ENCODE measurements at places on chromosomes 5 and 9. TPM values are rescaled to one million over a fixed set of nuclear protein-coding genes. Genes with fewer than 3 reads are reported as not detected.

- DNase-seq, result no peak
These were observed 147.5 kb downstream of the NXNL2 start for GRCh38 chr9:88682431-88682831.

- DNase-seq, result no peak
These were observed 603 bp downstream of the SAXO1 start for GRCh38 chr9:19032406-19032805.

DNA sequence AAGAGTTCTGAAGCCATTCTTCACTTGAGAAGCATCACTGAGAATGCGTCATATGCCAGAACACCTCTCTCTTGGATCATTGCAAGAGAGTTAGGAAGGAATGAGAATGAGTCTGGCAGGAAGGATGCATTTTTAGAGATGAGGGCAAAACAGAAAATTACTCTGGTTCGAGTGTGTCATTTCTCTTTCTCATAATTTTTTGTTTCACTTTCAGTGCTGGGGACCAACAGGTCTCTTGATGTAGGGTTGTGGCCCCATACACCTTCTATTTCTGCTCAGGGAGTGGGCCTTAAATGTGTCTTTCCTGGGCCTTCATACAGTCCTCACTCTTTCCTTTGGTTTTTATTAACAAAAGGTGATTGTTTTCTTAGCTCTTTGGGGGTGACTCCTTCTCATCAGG is 302.4 kb downstream of the NR3C1 start:
- no peak for DNase-seq

The CATSPER3 gene
- polyA plus RNA-seq, result 1.8 TPM

- DNase-seq, result no peak
These were observed 76.2 kb upstream of the CHD1 start for GRCh38 chr5:99004960-99005359.

The PCDHGA1 gene
- polyA plus RNA-seq, result 0.47 TPM

DNA sequence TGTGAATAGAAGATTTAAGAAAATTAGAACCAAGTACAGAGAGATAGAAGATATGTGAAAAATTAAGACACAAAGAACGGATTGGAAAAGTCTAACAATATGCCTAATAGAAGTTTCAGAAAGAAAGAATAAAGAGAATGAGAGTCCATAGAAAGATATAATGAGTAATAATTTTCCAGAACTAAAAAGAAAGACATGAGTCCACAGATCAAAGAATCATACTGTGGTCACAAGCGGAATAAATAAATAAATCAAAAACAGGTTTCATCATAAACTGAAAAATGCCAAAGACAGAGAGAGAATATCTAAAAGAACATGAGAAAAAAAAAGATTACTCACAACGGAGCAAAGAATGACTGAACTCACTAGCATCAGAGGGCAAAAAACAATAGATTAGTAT is 32.9 kb downstream of the FEM1C start:
- no peak for DNase-seq

The IL13 gene
- polyA plus RNA-seq, result 0.15 TPM

DNA sequence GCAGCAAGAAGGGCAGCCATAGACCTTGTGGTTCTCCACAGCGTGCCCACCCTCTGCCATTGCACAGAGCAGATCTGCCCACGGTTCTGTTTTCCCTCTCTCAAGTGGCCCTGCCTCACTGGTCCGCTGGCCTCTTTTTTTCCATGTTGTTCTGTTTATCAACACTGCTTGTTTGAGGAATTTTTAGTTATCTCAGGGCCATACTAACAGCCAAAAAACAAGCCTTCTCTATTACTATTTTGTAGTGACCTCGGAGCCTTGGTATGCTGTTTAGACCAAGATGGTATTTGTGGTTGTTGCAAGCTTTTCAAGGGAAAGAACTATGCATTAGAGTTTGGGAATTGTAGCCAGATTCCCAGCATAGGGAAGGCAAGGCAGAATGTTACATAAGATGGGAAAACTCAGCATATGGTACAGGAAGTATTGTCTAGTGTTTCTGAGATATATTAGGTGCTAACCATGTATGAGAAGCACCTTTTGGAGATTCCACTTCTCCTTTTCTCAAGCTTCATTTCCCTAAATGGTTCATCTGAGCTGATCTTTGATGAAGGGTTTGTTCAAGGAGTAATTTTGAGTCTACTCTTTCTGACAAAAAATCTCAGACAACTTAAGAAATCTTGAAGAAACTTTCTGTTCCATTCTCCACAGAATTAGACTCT is 54.3 kb downstream of the NUP214 start:
- no peak for DNase-seq

The LTC4S gene
- 4.1 TPM for polyA plus RNA-seq

The SMIM33 gene
- 0.07 TPM for polyA plus RNA-seq

DNA sequence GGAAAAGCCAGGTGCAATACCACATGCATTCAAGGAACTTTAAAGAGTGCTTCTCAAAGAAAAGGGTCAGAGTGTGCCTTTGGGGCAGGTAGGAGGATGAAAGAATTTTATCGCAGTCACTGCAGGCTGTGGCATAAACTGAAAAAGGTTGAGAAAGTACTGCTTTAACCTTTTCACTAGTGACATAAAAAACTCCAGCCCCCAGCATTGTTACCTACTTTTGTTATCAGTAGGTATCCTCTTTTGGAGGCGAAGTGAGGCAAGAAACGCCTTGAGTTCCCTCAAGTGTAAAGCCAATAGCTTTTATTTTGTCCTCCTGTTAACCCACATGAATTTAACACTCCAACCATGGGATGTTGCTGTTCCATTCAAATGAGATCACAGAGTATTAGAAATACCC is 64.7 kb upstream of the CHD1 start:
- no peak for DNase-seq

DNA sequence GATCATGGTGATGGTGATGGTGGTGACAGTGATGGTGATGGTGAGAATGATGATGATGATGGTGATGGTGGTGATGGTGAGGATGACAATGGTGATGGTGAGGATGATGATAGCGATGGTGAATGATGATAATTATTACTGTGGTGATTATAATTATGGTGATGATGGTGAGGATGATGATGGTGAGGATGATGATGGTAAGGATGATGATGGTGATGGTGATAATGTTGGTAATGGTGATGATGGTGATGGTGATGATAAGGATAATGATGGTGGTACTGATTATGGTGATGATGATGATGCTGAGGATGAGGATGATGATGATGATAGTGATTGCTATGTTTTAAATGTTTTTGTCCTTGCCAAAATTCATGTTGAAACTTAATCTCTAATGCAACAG is 37.3 kb upstream of the HRH2 start:
- DNase-seq, result no peak

DNA sequence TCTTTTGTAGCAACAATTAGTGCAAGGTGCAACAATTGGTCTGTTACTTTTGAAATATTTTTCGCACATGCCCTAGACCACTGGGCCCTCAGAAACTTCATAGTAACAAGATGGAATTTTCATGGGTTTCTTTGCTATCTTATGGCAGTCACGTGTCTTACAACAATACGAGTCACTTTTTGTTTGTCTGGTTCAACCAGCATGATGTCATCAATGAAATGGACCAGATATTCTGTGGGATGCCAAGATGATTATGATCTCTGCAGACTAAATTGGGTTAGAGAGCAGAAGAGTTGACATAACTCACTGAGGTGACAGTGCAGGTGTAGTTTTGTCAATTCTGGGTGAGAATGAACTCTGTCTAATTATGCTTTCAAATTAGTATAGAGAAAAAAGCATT is 239.6 kb upstream of the RIOK2 start:
- no peak for DNase-seq

DNA sequence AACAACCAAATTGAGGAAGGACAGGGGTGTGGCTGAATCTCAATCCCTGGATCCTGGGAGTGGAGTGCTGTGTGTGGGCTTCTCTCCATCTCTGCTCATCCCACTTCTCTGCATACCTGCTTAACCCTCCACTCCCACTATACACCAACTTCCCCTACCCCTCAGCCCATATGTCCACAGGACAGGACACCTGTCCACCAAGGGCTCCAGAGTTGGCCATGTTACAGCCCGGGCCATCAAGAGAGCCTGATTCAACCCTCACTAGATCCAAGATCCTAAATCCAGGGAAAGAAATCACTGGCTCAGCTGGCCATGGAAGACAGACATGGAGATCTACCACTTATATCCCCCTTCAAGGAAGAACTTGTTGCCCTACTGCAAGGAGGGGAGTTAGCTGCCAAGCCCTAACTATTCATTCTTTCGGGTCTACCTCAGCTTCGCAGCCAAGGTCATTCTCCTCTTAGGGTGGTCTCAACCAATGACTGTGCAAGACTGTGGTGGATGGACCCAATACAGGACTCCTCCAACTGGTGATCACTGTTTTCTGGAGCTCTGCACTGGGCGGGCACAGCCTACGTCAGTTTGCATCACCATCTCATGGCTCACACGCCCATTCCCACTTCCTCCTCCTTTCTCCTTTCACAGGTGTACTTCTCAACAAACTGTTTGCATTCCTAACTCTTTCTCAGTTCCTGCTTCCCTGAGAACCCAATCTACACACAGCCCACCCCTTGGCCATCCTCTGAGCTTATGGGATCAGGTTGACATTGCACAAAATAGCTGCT is 53.7 kb upstream of the ZBTB43 start:
- no peak for DNase-seq

The PDCD1LG2 gene
- 0.37 TPM for polyA plus RNA-seq

The CTXN3 gene
- not detected for polyA plus RNA-seq

- DNase-seq, result no peak
These were observed 684.1 kb downstream of the SEMA5A start for GRCh38 chr5:8861764-8862163.

The DNM1 gene
- 47.8 TPM for polyA plus RNA-seq

DNA sequence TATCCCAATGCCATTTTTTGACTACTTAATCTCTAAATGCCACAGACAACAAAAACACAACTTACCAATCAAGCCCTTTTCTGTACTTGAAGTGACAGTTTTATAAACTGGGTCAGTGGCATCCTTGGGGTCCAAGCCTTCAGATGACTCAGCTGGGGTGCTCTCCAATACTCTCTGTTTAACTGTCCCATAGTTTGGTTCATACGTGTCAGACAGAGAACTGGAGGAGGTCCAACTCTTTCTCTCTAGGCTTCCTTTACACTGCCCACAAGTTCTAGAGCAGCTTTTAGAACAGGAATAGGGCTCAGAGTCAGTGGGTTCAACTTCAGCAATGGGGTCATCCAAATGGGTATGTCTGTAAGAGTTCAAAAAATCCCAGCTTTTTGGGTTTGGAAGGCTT is 166.9 kb downstream of the CDC42SE2 start:
- no peak for DNase-seq

- no peak for DNase-seq
These were observed 235.2 kb upstream of the ELL2 start for GRCh38 chr5:96196890-96197289.

Measured in left renal pelvis (tissue), 4 donors.